ENCODE measurements at places on chromosomes 1 and 21. TPM values are rescaled to one million over a fixed set of nuclear protein-coding genes. Genes with fewer than 3 reads are reported as not detected.

The TFF2 gene
- total RNA-seq: not detected

The ASCL5 gene
- 0.04 TPM for total RNA-seq

The CITED4 gene
- 1.5 TPM for total RNA-seq

The LHX4 gene
- total RNA-seq: 0.04 TPM

The TAS1R1 gene
- 2.7 TPM for total RNA-seq

DNA sequence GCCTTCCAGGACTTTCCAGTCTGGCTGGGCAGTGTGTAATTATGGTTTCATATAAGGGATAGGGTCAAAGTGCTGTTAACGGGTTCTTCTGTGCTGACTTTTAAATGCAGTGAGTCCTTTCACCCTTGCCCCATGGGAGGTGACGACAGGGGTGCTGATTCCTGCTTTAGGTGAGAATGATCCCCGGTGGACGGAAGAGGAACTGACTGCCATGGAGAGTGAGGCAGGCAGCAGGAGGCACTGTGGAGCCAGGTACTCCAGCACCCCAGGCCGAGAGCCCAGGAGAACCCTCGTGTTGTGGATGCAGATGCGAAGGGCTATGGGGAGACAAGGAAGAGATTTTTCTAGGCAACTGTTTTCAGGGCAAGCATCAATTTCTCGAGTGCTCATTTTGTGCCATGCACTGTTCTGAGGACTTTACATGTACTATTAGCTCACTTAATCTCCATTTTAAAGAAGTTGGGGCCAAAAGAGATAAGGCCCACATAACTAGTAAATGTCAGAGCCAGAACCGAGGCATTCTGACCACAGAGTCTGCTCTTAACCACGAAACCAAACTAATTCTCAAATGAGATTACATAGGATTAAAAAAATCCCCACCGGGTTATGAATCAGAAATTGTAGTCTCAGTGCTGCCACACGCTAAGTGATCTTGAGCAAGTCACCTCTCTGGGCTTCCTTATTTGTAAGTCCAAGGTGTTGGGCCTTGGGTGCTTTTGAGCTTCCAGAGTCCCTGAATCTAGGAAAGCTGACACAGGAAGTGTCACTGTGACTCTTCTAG, 28.2 kb downstream of the STPG1 start:
- H3K27me3 ChIP-seq: no peaks in the 10 kb centered on the region
- DNase-seq: no peak
- no peak overlapping the region for H3K27ac ChIP-seq
- no peak overlapping the region for H3K4me3 ChIP-seq
- H3K4me1 ChIP-seq: peaks cover 12% of the 10 kb centered on the region
- peaks cover 4% of the 10 kb centered on the region for H3K36me3 ChIP-seq

DNA sequence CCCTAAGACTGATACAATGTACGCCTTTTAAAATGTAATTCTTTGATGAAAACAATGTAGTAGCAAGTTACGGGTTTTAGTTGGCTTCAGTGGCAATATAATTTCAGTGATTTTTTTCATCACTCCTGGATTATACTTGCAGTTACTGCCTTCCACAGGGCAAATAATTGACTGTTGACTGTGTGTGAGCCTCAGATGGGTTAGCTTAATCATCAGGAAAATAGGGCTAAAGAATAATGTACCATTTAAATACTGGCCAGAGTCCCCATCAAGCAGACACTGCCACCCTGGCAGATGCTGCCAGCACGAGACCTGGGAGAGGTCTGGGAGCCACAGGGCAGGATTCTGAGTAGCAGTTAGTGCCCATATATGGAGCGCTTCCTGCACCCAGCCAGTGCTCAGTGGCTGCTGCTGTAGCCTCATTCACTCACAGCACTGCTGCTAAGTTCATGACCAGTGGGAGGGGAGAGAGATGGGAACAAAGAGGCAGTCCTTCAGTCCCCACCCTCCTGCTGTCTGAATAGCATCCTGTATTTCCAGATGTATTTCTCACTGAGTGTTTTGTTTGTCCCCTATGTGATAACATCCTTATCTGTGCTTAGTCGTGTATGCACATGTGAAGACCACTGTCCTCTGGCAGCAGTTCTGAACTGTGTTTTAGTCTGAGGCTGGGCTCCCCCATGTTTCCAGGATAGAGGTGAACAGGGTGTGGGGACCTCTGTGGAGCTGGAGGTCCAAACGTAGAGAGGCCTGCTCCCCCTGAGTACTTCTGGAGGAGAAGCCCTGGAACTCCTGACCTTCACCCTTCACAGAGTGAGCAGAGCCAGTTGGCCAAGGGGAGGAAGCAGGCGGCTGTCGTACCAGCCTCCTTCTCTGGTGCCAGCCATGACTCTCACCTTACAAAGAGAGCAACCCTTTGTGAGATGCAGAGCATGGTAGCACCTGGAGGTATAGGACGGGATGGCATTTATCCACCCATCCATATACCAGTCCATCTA, 80.4 kb downstream of the ADARB1 start:
- peaks cover 38% of the 10 kb centered on the region for H3K4me1 ChIP-seq
- H3K27ac ChIP-seq: peak overlapping the region; percentile 24
- peaks cover 6% of the 10 kb centered on the region for H3K36me3 ChIP-seq

GRCh38 chr1:36187800-36188593, 32.0 kb downstream of the MAP7D1 start:
- H3K27me3 ChIP-seq: no peaks in the 10 kb centered on the region
- H3K4me3 ChIP-seq: no peak overlapping the region
- peaks cover 10% of the 10 kb centered on the region for H3K4me1 ChIP-seq
- peak; percentile 92 for DNase-seq
- H3K27ac ChIP-seq: peak overlapping the region; percentile 78

GRCh38 chr1:111631502-111631901, 11.9 kb downstream of the RAP1A start:
- no peaks in the 10 kb centered on the region for H3K4me1 ChIP-seq
- H3K4me3 ChIP-seq: no peak overlapping the region
- no peaks in the 10 kb centered on the region for H3K36me3 ChIP-seq
- no peaks in the 10 kb centered on the region for H3K27me3 ChIP-seq

DNA sequence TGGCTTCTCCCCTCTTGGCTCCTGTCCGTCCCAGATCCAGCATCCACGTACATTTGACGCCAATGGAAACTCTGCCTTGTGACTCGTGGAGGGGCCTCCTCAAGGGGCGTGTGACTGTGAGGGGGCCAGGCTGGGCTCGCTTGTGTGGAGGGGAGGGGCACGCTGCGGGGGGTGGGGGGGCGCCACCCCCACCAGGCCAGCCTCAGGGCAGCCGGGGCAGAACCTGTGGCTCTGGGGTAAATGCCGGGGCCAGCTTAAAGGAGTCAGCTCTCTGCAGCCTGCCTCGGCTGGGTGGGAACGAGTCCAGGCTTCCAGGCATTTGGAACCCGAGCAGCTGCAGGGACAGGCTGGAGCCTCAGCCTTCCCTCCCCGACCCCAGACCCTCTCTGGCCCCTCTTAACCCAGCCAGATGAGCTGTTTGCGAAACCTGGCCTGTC, 94.1 kb downstream of the SIK1 start:
- no peaks in the 10 kb centered on the region for H3K27me3 ChIP-seq
- no peaks in the 10 kb centered on the region for H3K36me3 ChIP-seq
- H3K4me3 ChIP-seq: peak overlapping the region; percentile 5
- H3K27ac ChIP-seq: peak overlapping the region; percentile 91
- DNase-seq: peak; percentile 88

DNA sequence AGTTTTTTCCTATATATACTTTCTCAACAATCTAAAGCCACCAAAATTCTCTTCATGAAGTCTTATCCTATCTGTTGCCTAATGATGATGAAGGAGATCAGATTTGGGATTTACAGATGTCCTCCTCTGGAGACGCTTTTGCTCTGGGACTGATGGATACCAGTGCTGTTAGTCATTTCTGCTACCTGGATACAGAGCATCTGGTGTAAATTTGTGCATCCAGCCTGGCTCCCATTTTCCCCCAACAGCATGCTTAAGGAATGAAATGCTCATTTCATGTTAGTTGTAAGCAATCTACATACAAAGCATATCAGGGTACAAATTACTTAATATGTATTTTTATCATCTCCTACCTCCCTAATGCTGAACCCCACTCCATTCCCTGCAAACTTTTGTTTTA, 57.7 kb downstream of the HNRNPR start:
- H3K36me3 ChIP-seq: peaks cover 20% of the 10 kb centered on the region
- DNase-seq: no peak
- no peaks in the 10 kb centered on the region for H3K4me1 ChIP-seq
- no peaks in the 10 kb centered on the region for H3K27me3 ChIP-seq
- no peak overlapping the region for H3K4me3 ChIP-seq

DNA sequence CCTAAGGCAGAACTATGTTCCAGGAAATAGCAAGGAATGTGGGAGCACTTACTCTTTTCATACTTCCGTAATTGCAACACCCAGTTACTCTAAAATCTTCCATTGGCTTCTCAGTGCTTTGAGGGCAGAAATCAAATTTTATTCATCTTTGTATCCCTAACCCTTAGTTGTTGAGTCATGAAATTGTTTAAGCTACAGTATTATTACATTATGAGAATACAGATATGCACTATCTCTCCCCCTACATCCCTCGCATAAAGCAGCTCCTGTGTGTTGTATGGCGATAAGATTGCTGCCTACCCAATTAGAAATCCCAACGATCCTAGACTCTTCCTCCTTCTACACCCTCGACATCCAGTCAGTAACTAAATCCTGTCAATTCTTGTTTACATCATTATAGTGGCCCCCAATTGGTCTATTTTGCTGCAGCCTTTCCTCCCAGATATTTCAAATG, 2.6 kb downstream of the AIDA start:
- no peaks in the 10 kb centered on the region for H3K27me3 ChIP-seq
- no peak overlapping the region for H3K4me3 ChIP-seq
- no peaks in the 10 kb centered on the region for H3K36me3 ChIP-seq

DNA sequence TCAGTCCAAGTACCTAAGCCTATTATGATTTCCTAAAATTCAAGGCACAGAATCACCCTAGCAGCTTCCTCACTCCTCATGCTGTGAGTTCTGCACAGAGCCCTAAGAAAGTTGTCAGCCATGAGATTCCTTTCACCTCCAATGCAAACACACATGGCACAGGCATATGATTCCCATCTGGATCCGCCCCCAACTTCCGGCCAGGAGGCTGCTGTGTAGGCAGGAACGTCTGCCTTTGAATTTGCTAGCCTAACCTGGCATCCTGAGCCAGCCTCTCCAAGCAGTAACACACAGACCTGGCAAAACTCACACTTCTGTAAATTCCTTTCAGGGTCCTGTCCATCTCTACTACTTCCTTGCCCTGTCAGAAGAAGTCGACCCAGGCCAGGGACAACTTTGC, 521.1 kb upstream of the BEND5 start:
- DNase-seq: no peak
- H3K27me3 ChIP-seq: no peaks in the 10 kb centered on the region
- H3K36me3 ChIP-seq: no peaks in the 10 kb centered on the region
- no peaks in the 10 kb centered on the region for H3K4me1 ChIP-seq

- H3K36me3 ChIP-seq: no peaks in the 10 kb centered on the region
- H3K4me1 ChIP-seq: peaks cover 8% of the 10 kb centered on the region
- peak; percentile 26 for DNase-seq
- no peak overlapping the region for H3K4me3 ChIP-seq
- H3K27ac ChIP-seq: no peak overlapping the region
Measured at GRCh38 chr1:174939775-174940545, 59.8 kb upstream of the CACYBP start.

- H3K4me1 ChIP-seq: peaks cover 14% of the 10 kb centered on the region
- DNase-seq: no peak
- H3K27me3 ChIP-seq: no peaks in the 10 kb centered on the region
- no peak overlapping the region for H3K4me3 ChIP-seq
Measured at GRCh38 chr1:201248721-201249559, 34.4 kb upstream of the PKP1 start.

DNA sequence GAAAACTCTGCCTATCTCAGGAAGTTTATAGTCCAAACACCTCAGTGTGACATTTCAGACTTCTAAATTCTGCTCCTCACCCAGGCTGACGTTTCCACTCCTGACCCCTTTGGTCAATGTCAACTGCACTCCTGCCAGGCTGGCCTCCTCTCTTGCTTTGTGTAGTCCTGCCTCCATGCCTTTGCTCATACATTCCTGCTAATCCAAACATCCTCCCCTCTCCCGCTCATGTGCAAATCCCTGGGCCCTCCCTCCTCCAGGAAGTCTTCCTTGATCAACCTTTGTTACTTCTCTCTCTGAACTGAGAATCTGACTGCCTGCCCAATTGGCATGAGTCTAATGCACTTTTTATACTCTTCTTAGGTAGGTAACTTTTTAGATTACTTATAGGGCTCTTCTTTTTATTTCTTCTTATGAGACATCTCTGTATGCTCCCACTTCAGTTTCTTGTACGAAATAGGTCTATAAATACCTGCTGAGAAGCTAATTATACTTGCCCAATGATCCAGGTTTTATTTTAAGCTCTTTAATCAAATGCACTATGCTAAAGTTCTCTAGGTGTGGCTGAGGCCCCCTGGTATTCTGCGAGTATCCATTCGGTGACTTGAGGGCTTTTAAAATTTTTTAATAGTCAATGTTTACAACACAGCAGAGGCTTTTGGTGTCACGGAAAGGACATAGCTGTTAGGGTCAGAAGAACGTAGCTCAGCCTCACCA, 128.1 kb downstream of the PLXNA2 start:
- H3K27ac ChIP-seq: no peak overlapping the region
- H3K36me3 ChIP-seq: peaks cover 18% of the 10 kb centered on the region
- H3K4me1 ChIP-seq: peaks cover 31% of the 10 kb centered on the region
- no peaks in the 10 kb centered on the region for H3K27me3 ChIP-seq

DNA sequence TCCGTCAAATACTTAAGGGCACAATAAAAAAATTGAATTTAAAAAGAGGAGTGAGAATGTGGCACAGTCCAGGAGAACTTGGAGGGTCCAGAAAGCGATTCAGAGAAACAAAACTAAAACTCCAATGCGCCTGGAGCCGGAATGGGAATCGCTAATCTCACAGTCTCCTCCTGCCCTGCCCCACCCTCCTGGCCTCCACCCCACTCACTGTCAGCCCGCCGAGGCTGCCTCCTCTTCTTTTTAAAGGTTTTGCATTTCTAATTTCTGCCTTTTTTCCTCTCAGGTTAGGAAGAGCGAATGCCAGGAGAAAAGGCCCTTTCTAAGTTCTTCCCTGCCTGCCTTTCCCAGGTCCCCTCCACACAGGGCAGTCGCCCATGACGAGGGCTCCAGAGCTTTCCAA, 135.3 kb downstream of the ZBTB18 start:
- no peaks in the 10 kb centered on the region for H3K4me1 ChIP-seq
- no peaks in the 10 kb centered on the region for H3K27me3 ChIP-seq
- no peak overlapping the region for H3K27ac ChIP-seq
- DNase-seq: no peak

All from muscle of leg (tissue), 16 donors.